ENCODE measurements at places on chromosomes 1 and 21.

GRCh38 chr1:21152423-21153100 is 24.1 kb downstream of the EIF4G3 start:
- DNase-seq = no peak

DNA sequence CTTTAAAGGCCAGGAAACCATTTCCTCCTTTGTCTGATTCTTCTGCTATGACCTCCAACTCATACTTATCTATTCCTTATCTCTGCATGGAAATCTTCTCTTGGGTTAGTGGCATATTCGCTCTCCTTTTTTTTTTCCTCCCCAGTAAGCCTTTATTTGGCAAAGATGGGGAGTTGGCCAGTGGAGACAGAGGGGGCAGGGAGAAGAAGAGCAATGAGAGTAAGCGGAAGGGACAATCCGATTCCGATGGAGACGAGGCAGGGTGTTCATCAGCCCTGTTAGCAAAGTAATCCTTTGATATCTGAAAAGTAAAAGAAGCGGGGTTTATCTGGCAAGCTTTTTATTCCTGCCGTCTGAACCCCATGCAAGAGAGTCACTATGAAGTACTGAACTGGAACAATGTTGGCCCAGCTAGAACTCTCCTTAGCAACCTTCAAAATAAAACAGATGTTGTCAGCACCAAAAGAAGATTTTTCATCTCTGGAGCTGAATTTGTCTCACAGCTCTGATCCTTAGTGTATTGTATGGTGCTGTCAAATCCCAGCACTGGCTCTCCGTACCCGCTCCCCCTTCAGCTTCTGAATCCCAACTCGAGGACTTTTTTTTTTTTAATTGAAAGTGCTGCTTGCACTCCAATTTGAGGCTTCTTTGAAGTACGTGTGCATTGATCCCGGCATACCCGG is 40.9 kb downstream of the PTGFRN start:
- DNase-seq = no peak

- no peak for DNase-seq
Observed at GRCh38 chr1:160768295-160768657, 27.7 kb upstream of the LY9 start.

DNA sequence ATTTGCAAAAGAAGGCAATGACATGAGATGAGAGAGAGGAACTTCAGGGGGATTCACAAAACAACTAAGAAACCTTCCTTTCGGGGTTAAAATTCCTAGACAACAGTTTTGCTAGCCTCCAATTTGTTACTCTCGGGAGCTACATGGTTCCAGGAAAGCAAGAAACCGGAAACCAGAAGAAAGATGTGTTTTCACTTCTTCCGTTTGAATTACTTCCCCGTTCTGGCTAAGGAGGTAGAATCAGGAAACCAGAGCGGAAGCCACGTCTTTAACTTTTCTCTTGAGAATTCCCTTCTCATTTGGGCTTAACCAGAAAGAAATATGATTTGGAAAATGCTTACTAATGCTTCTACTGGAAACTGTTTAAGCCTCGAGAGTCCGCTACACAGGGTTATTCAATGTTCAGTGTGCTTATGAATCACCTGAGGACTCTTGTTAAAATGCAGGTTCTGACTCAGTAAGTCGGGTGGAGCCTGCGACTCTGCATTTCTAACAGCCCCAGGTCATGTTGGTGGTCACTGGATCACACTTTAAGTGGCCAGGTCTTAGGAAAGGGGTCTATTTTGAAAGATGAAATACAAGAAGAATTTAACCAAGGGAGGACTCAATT is 43.5 kb upstream of the MCOLN3 start:
- no peak for DNase-seq

Measured in AG04449 (cell line).